ENCODE measurements at places on chromosomes 2 and 18.

GRCh38 chr2:105781274-105781978, 36.7 kb downstream of the NCK2 start:
- no peak for DNase-seq

- no peak for DNase-seq
Observed at GRCh38 chr18:42072407-42072806, 117.4 kb downstream of the PIK3C3 start.

DNA sequence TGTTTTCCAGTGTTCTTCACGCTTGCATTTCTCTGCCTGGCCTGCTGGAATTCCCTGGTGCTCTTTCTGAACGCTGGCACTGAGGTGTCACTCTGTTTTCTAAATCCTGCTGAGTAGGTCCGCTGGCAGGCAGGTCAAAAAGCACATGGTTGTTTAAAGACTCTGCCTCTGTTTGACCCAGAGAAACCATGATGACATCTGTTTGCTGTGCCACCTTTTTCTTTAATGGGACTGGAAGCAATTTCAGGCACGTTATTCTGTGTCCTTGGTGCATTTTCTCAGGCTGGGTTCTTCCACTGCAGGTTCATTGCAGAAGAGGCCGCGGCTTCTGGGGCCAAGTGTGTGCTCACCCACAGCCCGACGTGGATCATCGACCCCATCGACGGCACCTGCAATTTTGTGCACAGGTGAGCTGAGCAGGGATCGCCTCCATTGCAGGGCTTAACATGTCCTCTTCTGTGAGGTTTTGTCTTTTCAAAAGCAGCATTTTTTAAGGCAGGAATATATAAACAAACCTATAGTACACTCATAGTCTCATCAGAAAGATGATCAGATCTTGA, 28.4 kb downstream of the IMPA2 start:
- DNase-seq, result no peak

GRCh38 chr2:9463698-9464034, 10.7 kb upstream of the IAH1 start:
- DNase-seq, result no peak

DNA sequence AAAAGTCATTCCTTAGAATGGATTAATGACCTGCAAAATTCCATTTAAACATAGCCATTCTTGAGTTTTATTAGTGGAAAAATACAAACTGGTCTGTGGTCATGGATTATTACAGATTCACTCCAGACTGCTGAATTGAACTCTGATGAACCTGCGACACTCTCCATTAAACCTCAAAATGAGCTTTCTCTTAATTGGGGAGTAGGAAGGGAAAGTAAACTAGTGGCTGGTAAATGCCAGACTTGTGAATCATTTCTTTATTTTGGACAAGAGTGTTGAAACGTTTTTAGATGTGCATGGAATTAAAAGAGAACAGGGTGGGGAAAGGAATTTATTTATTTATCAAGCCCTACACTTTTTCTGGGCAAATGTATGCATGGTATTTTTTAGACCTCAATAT, 321.2 kb upstream of the FANCL start:
- DNase-seq, result no peak

DNA sequence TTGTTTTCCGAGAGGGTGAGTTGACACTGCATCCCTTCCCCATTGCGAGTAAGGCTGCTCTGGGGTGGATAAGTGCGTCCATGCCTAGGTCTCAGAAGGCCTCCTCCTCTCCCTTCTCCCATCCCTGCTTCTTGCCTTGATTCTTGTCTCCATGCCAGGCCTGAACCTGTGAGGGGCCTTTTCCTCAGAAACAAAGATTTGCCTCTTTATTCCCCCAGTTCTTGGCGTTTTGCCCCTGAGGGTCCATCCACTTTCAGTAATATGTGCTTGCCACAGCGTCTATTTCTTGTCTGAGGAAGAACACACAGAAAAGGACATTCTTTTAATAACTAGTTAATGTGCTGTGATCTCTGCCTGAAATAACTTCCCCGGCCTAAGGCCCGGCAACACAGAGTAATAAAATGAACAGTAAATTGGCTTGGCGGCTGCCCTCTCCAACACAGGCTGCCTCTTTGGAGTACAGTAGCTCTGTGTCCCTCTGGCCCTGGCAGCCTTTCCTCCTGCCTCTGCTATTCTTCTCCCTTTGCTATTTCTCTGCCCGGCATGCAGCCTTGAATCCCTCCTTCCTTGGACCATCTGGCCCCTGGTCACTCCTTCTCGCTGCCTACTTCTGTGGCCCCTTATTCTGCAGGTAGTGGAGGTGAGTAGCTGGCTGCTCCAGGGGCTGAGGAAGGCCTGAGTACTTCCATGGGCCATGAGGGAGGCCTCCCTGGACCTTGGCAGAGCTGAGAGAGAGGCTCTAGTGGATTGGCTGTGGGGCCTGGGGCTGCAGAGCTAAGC, 4.4 kb downstream of the EHD3 start:
- no peak for DNase-seq

DNA sequence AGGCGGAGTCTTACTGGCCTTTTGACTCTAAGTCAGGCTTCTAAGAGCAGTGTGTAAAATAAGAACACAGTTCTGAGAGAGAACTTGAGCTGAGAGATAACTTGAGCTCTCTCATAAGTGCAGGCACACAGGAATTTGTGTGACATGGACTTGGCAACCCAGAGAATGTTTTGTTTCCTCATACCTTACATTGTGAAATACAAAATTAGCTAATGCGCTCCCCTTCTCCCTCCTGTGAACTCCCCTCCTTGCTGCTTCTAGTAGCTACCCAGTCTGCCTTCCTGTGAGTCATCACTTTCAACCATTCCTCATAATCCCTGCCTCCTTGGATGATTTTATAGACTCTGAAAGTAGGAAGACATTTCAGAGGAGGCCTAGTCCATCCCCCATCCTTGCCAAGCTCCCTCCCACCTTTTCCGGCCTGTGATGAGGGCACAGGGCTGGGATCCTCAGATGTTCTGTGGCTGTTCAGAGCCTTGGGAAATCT, 22.6 kb downstream of the FER1L5 start:
- DNase-seq, result no peak

- DNase-seq, result no peak
Observed at GRCh38 chr2:200733713-200734198, 78.0 kb upstream of the BZW1 start.

DNA sequence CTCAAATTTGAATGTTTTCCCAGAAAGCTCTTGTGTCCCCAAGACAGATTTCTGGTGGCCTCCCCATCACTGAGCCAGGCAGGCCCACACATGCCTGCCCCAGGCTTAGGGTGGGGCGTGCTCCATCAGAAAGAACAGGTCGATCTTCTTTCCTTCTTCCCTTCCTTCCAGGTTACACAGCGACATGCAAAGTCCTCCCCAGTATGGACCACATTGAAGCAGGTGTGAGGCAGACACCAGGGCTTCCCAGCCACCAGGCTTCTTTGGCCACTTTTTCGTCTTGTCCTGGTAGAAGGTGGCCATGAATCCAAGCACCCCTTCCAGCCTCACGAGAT, 41.4 kb upstream of the LAPTM4A start:
- no peak for DNase-seq

DNA sequence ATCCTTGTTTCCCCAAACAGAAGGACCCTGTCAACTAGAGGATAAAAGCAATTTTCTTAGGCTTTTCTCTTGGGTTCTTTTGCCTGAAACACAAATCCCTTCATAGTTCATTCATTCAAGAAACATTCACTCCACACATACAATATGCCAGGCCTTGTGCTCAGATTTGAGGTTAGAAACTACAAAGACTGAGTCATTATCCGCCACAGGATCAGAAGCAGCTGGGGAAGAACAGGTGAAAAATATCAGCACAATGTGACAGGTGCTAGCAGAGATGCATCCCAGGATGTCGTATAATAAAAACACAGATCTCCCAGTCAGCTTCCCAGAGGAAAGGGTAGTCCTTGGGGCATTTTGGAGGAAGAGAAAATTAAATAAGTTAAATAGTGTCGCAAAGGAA, 172.4 kb downstream of the LRATD1 start:
- DNase-seq, result no peak

DNA sequence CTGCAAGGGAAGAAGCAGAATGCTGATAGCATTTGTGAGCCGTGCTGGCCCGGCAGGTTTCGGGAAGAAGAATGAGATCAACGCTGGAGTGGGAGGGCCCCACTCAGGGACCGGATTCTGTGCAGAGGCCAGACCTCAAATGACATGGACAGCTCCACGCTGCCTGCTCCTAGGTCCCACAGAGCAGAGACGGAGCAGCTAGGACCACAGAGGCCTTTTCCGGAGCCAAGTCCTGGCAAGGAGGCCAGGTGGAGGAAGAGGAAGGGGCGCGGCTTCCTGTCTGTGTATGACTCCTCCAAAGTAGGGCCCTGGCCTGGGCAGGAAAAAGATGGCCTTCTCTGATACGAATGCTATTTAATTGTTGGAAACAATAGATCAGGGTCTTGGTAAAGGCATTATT, 139.9 kb downstream of the LRRC30 start:
- DNase-seq, result no peak

GRCh38 chr2:173903601-173904394, 61.4 kb downstream of the SP3 start:
- DNase-seq, result no peak

- no peak for DNase-seq
Observed at GRCh38 chr2:24456599-24457556, 34.2 kb upstream of the NCOA1 start.

- DNase-seq, result no peak
Observed at GRCh38 chr2:177992992-177993391, 79.6 kb downstream of the PDE11A start.

DNA sequence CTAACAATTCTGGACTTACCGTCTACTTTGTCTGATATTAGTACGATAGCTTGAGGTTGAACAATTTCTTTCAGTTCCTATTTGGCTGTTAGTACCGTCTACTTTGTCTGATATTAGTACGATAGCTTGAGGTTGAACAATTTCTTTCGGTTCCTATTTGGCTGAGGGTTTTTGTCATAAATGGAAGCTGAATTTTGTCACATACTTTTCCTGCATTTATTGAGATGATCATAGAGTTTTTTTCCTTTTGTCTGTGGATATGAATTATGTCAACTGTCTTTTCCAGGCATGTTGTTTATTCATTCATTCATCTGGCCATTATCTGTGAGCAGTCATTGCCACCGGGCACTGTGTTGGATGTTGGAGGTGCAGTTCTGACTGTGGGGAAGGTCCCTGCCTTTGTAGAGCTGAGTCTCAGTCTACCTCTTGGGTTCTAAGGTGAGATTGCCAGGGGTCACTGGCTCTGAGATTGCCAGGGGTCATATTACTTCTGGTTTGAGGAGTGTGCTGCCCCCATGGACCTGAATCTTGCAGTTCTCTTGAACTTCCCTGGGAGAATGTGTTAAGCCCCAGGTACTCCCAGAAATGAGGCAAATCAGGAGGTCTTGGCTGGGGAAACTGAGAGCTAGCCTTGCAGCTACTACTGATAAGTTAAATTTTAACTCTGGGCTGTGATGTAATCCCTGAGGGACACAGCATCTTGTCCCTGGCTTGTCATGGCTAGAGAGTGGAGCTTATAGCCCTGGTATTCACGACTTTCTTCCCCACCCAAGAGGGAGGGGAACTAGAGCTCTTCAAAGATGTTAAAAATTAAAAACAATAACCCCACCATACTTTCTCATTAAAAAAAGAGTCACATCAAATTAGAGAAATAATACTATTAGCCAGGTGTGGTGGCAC, 89.1 kb upstream of the MBOAT2 start:
- peak; percentile 59 for DNase-seq

GRCh38 chr2:42964439-42965083, 172.2 kb upstream of the HAAO start:
- DNase-seq, result no peak

DNA sequence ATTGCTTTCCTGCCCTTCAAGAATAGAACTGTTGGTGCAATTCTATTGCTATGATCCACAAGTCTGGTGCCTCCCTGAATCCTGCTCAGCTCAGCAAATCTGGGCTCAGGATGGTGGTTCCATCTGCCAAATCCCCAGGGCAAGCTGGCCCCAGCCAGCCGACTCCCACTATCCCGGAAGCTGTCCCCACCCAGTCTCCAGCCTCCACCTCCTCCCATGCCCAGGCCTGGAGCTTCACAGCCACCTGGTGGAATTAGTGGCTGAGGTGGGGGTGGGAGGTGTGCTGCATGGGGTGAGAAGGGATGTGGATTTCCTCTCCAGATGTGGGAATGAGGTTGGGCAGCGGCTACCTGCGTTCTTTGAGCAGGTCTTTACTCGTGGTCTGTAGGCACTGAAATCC, 119.3 kb upstream of the SMAD2 start:
- DNase-seq, result no peak

- DNase-seq, result no peak
Observed at GRCh38 chr2:95354925-95355324, 47.6 kb upstream of the FAHD2A start.

GRCh38 chr2:233448220-233448559, 93.9 kb downstream of the DGKD start:
- no peak for DNase-seq
